ENCODE measurements at places on chromosomes 7 and 10.

DNA sequence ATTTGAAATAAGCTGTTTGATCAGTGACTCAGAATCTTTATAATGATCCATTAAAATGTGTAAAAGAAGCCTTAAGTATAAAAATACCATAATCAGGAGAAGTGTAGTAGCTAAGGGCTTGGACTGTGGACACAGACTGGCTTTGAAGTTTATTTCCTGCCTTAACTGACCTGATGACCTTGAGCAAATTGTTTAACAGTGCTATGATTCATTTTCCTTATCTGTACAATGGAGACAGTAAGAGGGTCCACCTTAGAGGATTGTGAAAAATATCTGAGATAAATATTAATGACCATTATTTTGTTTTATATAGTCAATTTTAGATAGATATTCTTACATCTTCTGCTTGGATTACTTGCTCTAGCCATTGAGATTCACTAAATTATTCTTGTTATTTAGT lies 13.3 kb upstream of the RPA3 start:
- no peak for DNase-seq

DNA sequence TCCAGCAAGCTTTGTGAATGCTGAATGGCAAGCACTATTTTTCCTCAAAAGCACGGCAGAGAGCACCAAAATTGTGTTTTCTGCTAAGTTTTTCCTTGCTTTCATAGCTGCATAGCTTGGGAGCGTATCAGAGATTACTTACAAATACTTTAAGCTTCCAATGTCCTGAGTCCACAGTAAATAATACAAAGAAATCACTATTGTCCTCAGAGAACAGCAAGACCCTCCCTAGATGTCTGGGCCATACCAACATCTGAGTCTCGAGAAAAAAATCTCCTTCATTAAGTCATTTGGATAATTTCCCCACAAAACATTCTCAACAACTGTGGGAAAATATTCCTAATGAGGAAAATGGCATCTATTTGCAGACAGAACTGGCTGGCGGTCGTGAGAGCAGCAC lies 41.7 kb downstream of the SGMS1 start:
- no peak for DNase-seq

- no peak for DNase-seq
Observed at GRCh38 chr10:113872139-113873030, 17.9 kb downstream of the NHLRC2 start.

- no peak for DNase-seq
Observed at GRCh38 chr7:143171697-143172096, 11.5 kb upstream of the TAS2R39 start.

- no peak for DNase-seq
Observed at GRCh38 chr10:129880191-129880870, 83.7 kb downstream of the EBF3 start.

GRCh38 chr7:131328377-131329175 lies 900 bp downstream of the MKLN1 start:
- no peak for DNase-seq

- DNase-seq: no peak
Observed at GRCh38 chr10:117477961-117478670, 64.4 kb upstream of the EMX2 start.

DNA sequence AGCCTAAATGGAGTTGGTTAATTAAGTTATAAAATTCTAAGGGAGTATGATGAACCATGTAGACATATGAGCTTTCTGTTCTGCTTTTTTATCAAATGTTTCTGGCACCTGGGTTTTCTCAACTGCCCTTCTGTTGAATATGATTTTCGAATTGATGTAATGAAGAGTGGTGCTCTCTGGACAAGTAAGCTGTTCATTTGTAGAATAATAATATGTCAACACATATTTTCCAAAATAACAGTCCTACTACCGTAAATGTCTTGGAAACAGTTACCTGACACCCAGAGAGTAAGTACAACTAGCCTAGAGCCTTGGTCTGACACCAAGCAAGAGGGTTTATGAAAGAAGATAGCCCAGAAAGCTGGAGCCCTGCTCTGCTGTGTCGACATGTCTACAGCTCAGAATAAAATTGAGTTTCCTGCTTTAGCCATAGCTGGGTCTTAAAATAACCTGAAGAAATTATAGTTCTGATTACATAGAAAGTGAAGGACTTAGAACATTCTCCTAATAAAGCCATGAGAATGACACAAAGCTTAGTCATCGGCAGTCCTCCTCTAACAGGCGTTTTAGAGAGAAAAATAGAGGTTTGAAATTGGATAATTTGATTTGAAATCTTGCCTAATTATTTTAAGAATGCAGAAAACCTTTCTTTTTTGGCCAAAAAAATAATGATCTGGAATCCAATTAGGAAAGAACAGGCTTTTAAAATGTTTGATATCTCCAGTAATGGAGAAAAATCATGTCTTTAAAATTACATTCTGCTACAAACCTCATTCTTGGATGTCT lies 25.1 kb downstream of the HDAC9 start:
- no peak for DNase-seq

DNA sequence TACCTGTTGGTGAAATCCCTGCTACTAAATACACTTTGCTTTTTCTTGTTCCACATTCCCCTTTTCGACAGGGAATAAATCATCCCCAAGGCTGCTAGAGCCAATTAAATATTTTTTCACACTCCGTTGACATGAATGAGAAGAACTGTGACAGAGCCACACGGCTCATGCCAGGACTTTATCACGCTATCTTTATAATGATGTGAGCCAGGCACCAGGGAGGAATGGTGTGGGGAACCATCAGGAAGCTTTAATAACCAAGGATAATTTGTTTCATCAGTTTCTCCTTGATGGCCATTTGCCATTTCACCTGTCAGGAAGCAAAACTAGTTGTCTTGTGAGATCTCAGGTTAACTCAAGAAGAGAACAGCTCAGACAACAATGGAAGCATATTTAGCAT lies 193.0 kb upstream of the C7orf33 start:
- no peak for DNase-seq

- DNase-seq: no peak
Observed at GRCh38 chr10:48343921-48344598, 37.6 kb downstream of the MAPK8 start.

GRCh38 chr10:84262190-84262956 lies 17.5 kb downstream of the RGR start:
- DNase-seq: no peak

GRCh38 chr7:19305698-19306097 lies 160.5 kb upstream of the FERD3L start:
- no peak for DNase-seq

DNA sequence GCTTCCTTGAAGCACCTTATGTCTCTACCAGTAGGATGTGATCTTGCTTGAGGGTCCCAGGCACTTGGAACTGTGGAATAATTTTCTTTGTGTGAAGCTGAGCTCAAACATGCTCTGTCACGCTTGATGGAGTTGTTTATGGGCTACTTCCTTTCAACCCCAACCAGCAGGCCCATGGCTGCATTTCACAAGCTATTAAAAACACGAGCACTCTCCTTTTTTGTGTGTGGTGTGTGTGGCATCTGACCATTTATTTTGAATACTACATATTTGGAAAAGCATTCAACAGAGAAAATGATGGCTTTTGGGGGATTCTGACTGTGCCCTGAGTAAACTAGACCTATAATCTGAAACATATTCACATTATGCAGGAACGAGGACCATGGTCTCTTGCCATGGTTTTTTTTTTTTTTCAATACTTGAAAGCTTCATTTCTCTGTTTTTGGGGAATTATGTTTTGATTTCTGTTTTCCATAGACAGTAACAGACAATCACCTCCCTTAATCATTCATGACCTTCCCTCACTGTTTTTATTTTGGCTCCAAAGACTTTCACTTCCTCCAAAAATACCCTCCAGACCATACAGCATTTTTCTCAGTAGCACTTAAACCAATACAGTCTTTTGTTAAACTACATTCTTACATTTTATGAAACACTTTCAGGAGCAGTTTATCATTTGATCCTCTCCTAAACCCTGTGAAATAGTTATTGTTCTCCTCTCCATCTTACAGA lies 233.6 kb upstream of the BMPER start:
- DNase-seq: no peak

DNA sequence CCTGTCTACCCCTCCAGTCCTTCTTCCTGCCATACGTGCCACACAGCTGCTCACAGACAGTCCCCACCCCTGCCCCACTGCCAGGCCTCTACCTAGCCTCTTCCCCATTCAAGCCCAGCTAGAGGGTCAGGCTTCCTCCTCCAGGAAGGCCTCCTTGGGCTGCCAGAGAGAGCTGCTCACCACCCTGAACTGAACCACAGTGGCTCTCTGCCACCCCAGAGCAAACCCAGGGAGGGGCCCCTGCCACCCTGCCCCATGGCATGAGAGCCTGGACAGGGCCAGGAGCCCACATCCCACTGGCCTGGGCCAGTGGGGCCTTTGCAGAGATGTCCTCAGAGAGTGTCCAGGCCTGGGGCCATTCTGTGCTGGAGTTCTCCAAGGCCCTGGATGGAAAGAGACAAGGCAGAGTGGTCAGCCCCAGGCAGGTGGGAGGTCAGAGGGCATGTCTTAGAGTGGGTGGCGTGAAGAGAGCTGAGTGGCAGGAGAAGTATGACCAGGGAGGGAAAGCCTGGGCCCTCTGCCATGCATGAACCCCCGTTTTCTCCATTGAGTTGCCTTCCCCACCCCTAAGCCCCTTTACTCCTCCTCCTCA lies 40.4 kb downstream of the TMEM270 start:
- no peak for DNase-seq

DNA sequence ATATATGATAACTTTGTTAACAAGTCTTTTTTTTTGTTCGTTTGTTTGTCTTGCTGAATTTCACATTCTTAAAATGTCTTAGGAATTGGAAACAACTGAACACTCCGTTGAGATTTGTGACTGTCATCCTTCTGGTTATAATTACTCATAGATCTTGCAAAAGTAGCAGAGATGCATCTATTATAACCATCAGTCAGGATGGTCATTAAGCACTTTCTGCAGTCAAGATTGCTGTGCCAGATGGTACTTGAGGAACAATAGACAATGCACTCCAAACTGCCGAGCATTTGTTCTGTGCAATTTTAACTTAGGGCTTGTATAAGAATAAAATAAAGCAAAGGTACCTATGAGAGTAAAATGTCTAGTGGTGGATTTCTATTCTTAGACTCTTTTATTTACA lies 710.1 kb upstream of the KCND2 start:
- DNase-seq: no peak

GRCh38 chr10:110549211-110549610 lies 18.3 kb upstream of the SMC3 start:
- no peak for DNase-seq

GRCh38 chr10:124619195-124619594 lies 125.0 kb downstream of the FAM53B start:
- no peak for DNase-seq

GRCh38 chr7:23971031-23971430 lies 261.0 kb downstream of the STK31 start:
- DNase-seq: no peak

DNA sequence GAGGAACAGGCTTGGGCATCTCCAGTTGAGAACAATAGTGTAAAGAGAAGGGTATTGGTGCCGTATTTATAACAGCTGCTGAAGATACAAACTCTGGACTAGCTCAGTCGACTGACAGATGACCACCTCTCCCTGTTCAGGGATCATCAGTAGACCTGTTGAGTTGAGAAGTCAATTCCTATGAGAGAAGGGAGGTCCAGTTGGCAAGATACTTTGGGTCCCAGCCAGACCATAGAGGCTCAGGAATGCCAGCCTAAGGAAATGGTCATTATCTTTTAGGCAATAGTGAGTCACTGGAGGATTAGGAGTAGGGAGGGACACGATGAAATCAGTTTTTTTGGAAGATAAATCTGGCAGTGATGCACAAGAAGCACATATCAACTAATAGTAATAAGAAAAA lies 202.9 kb downstream of the TRIL start:
- no peak for DNase-seq

DNA sequence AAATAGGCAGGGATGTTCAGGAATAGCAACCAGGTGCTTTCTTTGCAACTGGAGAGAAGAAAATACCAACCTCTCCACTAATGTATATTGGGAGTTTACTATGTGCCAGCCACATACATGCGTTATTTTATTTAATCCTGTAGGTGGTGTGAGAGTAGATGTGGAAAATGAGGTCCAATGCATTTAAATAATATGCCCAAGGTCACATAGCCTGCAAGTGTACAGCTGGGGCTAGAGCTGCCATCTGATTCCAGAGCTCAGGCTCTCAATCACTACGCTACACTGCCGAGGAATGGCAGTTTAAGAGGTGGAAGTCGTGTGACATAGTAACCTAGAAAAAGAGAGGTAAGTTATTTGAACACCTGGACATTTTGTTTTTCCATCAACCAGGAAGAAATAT lies 277.0 kb downstream of the EXOC4 start:
- no peak for DNase-seq

DNA sequence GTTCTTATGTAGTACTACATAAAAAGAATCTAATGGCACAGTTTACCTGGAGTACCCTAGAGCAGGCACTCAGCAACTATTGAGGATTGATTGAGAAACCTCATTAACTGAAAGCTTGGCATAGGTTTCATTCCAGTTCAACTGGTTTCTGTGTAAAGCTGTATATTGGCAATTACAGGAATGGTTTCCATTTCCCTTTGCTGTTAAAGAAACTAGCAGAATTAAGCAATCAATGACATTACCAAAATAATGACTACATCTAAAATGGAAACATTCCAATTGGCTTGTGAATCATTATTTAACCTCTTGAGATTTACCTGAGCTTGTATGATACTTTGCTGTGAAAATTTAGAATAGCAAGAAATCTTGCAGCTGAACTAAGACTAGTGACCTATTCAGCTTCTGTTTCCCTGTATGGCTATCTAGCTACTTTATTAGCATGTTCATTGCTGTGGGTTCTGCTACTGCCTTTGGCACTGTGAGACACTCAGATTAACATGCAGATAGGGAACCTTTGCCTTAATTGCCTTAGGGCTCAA lies 33.5 kb upstream of the CADPS2 start:
- no peak for DNase-seq

DNA sequence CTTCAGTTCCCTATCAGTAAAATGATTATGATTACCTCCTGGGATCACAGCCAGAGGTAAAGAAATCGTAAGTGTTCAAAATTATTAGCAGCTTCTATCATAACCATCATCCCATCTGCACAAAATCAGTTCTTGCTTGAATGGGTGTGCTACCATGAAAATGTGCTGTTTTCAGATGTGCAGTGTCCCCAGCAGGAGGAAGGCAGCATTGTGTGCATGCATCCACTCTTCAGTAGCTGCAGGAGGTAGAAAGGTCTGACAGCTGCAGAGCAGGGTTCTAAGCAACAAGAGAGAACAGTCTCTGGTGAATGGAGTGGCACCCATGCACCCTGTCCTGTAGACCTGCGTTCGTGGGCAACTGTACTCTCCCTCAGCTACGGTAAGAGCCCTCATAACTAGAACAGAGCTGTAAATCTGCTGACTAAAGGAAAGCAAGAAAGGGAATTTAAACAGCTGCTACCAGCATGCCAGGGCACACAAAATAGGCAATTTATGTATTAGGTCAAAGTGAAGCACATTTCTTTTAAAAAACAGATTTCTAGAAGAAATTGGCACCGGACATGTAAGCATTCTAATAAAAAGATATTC lies 21.2 kb downstream of the VSTM2A start:
- no peak for DNase-seq

DNA sequence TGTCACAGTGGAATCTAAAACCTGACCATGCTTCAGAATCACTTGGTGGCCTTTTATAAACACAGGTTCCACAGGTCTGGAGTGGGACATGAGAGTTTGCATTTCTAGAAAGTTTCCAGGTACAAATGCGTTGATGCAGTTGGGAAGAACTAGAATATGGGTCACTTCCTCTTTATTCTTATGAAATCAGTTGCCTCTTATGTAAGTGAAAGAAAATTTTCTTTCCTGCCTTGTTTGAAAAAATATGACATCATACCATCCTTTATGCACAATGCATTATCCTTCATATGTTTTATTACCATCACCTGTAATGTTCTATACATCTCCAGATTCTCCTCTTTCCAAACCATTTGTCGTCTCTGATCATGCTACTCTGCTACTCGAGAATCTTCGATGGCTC lies 44.0 kb downstream of the PLXNA4 start:
- DNase-seq: no peak

Data from stimulated activated CD8-positive, alpha-beta memory T cell treated with anti-CD3 and anti-CD28 coated beads, Interleukin-4, amount 100 ng/mL, for 4 hours (primary cell).